ENCODE measurements at places on chromosomes 11 and 22.

DNA sequence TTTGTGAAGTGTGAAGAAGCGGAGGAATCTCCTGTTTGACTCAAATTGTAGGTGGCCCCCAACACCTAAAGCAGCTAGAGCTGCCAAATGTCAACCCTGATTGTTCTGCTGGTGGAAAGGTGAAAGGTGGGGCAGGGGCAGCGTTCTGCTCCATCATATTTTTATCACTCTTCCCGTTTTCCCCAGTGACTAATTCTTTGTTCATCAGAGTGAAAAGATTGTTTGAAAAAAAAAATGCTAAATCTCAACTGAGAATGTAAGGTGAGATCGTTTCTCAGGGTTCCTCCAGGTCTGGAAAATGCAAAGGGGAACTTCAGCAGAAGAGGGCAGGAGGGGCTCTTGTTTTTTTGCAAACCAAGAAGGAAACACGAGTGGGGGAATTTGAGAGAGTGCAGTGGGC is 137.7 kb downstream of the MN1 start:
- DNase-seq, result no peak

- DNase-seq, result no peak
These were observed 259.1 kb upstream of the PLET1 start for GRCh38 chr11:112519751-112520150.

GRCh38 chr22:36015811-36016529 is 12.7 kb downstream of the RBFOX2 start:
- DNase-seq, result no peak

- no peak for DNase-seq
These were observed 145.3 kb downstream of the CRYBB2 start for GRCh38 chr22:25364736-25365241.

- DNase-seq, result no peak
These were observed 546 bp downstream of the GNB1L start for GRCh38 chr22:19853879-19854777.

DNA sequence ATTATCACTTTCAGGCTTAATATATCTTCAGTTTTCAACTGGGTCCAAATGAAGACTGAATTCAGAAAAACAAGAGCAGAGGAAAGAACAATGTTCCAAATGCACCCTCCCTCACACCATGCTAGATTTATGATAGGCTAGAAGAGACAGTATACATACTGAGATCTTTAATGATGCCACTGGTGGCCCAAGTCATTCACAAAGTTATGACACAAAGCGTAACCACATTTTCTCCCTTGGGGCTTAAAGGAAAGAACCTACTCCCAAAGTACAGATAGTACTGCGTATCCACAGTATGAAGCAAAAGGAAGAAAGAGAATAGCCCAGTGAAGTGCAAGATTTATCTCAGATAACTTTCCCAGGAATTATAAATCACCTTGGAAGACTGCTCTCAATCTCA is 10.9 kb upstream of the SOX6 start:
- no peak for DNase-seq
